ENCODE measurements at places on chromosomes 13 and 19.

DNA sequence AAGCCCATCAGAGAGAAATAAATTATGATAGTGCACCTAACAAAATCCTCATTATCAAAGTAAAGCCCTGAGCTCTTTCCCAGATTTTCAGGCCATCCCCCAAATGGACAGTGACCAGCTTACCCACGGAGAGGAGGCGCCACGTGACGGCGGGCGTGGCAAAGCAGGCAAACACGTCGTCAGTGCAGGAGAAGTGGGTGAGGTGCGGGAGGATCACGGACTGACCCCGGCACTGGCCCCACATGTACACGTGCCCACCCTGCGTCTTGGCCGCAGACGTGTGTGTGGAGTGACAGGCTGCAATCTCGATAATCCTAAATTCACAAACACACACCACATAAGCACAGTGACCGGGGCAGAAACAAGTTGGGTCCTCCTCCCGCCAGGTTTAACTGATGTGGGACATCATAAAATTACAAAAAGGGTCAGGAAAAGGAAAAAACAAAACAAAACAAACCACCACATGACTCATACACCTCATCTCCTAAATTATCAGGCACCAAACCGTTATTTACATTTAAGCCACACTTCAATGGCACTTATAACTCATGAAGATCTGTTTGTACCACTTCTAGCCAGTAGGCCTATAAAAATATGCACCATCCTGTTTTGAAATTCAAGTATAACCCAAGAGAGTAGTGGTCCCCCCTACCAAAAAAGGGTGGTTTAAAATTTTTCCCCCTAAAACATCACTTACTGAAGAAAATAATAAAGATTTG is 30.1 kb downstream of the RCBTB2 start:
- DNase-seq = no peak

GRCh38 chr13:53368948-53369347 is 340.3 kb downstream of the OLFM4 start:
- no peak for DNase-seq

GRCh38 chr13:25890671-25891212 is 161.1 kb downstream of the SHISA2 start:
- no peak for DNase-seq

DNA sequence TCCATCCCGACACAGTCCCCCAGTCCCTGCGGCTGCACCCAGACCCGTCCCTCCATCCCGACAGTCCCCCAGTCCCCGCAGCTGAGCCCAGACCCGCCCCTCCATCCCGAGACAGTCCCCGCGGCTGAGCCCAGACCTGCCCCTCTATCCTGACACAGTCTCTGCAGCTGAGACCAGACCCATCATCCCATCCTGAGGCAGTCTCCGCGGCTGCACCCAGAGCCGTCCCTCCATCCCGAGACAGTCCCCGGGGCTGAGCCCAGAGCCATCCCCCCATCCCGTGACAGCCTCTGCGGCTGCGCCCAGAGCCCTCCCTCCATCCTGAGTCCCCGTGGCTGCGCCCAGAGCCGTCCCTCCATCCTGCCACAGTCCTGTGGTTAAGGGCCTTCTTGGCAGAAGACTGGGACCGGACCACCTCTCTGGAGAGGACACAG is 28.8 kb upstream of the TMEM255B start:
- no peak for DNase-seq

- DNase-seq = no peak
Observed at GRCh38 chr13:41563984-41564365, 106.6 kb downstream of the RGCC start.

All from activated CD8-positive, alpha-beta memory T cell treated with anti-CD3 and anti-CD28 coated beads for 4 hours (primary cell).